Esophagus squamous epithelium (tissue), 5 donors: ENCODE measurements at places on chromosomes 16 and 17.

GRCh38 chr16:54633943-54634362 is 296.7 kb upstream of the IRX5 start:
- H3K4me3 ChIP-seq: no peak overlapping the region
- DNase-seq: no peak
- H3K27ac ChIP-seq: no peak overlapping the region
- no peaks in the 10 kb centered on the region for H3K36me3 ChIP-seq
- H3K27me3 ChIP-seq: peaks cover 8% of the 10 kb centered on the region

GRCh38 chr16:55543472-55543871 is 23.0 kb upstream of the CAPNS2 start:
- no peaks in the 10 kb centered on the region for H3K27me3 ChIP-seq
- no peaks in the 10 kb centered on the region for H3K4me1 ChIP-seq
- H3K27ac ChIP-seq: no peak overlapping the region
- no peak overlapping the region for H3K4me3 ChIP-seq
- H3K36me3 ChIP-seq: no peaks in the 10 kb centered on the region

DNA sequence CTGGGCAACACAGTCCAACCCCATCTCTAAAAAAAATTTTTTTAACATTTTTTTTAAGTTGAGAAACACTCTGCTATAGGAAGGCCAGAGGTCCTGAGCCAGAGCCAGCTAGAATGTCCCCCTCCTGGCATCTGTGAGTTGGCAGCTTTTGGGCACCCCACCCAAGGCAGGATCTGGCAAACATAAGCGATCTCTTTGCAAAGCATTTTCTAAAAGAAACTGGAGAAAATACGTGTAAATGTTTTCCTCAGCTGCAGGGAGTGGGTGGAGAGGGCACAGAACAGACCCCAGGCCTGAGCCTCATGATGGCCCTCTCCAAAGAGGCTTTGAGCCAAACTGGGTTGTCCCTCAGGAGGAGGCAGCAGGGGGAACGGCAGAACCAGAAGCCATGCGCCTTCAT is 11.7 kb downstream of the CAVIN1 start:
- no peak overlapping the region for H3K4me3 ChIP-seq
- peak overlapping the region; percentile 91 for H3K27ac ChIP-seq
- no peaks in the 10 kb centered on the region for H3K36me3 ChIP-seq
- peaks cover 48% of the 10 kb centered on the region for H3K4me1 ChIP-seq
- no peaks in the 10 kb centered on the region for H3K27me3 ChIP-seq

DNA sequence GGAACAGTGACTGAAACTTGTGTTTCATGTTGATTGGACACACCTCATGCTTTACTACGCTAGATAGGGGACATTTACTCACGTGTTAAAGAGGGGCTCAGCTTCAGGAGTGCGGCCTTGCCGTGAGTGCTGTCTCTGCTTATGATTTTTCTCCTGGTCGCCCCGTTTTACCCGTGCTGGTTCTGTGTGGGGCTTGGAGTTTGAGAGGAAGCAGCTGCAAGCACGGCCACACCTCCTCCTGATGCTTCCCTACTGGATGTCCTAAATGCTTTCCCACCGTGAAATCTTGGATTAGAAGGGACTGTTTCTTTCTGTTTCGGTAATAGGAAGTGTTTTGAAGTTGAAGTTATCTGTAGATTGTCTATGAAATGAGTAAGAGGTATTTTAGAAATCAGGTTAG is 54.0 kb upstream of the ZNF750 start:
- no peaks in the 10 kb centered on the region for H3K27me3 ChIP-seq
- H3K27ac ChIP-seq: peak overlapping the region; percentile 42
- H3K4me1 ChIP-seq: peaks cover 25% of the 10 kb centered on the region
- peaks cover 9% of the 10 kb centered on the region for H3K36me3 ChIP-seq

GRCh38 chr17:14451729-14452191 is 150.9 kb downstream of the HS3ST3B1 start:
- no peak overlapping the region for H3K4me3 ChIP-seq
- H3K36me3 ChIP-seq: no peaks in the 10 kb centered on the region
- no peak for DNase-seq
- H3K4me1 ChIP-seq: no peaks in the 10 kb centered on the region
- H3K27ac ChIP-seq: no peak overlapping the region
- H3K27me3 ChIP-seq: no peaks in the 10 kb centered on the region

DNA sequence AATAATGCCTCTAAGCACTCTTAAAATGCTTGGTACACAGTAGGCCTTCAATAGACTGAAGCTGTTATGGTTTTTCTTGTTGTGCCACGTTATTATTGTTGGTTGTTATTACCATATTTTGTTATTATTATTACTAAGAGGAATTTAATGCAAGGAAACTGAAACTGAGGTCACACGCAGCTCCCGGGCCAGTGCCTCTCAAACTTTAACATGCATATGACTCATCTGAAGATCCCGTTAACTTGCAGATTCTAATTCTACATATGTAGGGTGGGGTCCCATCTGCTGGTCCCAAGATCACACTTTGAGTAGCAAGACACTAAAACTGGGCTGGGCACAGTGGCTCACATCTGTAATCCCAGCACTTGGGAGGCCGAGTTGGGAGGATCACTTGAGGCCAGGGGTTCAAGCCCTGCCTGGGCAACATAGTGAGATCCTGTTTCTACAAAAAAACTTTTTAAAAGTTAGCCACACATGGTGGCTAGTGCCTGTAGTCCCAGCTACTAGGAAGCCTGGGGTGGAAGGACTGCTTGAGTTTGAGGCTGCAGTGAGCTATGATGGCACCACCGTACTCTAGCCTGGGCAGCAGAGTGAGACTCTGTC is 888 bp downstream of the ACSM5 start:
- no peaks in the 10 kb centered on the region for H3K36me3 ChIP-seq
- no peaks in the 10 kb centered on the region for H3K4me1 ChIP-seq
- no peak overlapping the region for H3K4me3 ChIP-seq
- H3K27ac ChIP-seq: no peak overlapping the region

DNA sequence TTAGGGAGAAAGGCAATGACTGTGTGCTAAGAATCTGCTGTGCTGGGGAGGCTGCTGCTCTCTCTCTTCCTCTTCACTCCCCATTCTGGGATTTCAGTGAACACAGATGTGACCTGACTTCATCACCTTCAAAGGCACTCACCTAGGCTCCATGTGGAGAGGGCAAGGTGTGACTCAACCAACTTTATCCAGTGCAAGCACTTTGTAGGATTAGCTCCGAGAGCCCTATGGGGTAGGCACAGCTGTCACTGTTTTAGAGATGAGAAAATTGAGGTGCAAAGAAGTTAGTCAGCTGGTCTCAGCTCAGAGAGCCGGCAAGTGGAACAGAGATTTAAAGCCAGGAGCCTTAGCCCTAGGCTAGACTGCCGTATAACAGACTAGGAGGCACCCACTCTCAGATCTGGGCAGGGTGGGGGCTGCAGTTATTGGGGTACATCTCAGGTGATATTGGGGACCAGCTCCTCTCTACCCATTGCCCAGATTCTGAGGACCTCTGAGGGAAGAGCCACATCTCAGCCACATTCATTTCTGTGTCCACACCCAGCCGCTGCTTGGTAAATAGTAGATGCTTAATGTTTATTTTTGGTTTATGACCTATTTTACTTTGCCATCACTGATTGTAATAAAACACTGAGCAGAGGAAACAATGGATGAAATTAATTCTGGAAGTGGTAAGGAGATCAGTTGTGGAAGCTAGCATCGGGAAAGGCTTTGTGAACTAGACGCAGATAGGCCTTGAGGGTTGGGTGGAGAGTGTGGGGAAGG is 138.8 kb downstream of the CCDC182 start:
- no peaks in the 10 kb centered on the region for H3K27me3 ChIP-seq
- no peak for DNase-seq
- H3K36me3 ChIP-seq: no peaks in the 10 kb centered on the region
- H3K4me1 ChIP-seq: peaks cover 68% of the 10 kb centered on the region

GRCh38 chr17:36135465-36135864 is 31.8 kb downstream of the CCL4 start:
- no peak overlapping the region for H3K4me3 ChIP-seq
- no peak overlapping the region for H3K27ac ChIP-seq
- H3K36me3 ChIP-seq: no peaks in the 10 kb centered on the region
- no peaks in the 10 kb centered on the region for H3K4me1 ChIP-seq

- no peak overlapping the region for H3K4me3 ChIP-seq
- H3K36me3 ChIP-seq: no peaks in the 10 kb centered on the region
- no peaks in the 10 kb centered on the region for H3K27me3 ChIP-seq
- DNase-seq: no peak
- H3K4me1 ChIP-seq: no peaks in the 10 kb centered on the region
Observed at GRCh38 chr17:9865586-9865985, 39.5 kb downstream of the RCVRN start.

DNA sequence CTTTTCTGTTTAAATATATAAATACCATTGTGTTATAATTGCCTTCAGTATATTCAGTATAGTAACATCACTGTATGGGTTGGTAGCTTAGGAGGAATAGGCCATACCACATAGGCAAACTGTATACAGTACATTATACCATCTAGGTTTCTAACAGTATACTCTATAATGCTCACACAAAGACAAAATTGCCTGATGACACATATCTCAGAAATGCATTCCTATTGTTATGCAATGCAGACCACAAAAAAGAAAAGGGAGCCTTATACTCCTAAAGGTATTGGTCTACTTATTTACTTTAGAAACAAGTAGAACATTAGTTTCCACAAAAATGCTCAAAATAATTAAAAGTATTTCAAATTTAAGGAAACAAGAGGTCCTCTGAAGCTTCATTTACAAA is 47.9 kb downstream of the SETD6 start:
- no peak overlapping the region for H3K27ac ChIP-seq
- H3K4me1 ChIP-seq: no peaks in the 10 kb centered on the region
- H3K27me3 ChIP-seq: no peaks in the 10 kb centered on the region
- H3K4me3 ChIP-seq: no peak overlapping the region

DNA sequence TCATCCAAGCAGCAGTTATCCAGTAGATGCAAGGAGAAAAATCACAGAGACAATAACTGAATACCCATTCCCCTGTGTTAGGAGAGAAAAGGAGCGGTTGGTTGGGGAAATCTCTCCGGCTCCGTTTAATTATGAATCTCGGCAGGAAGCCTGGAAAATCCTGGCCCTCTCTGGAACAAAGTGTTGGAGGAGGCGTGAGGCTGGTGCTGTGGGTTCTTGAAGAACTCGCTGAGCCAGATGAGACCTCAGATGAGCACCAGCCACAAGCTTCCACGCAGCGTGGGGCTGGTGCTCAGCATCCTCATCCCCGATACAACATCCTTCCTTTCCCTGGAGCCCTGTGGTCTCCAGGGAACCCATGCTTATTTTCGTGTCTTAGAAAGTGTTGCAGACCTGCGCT is 39.7 kb downstream of the CACNG4 start:
- DNase-seq: no peak
- peaks cover 46% of the 10 kb centered on the region for H3K27me3 ChIP-seq
- no peak overlapping the region for H3K27ac ChIP-seq
- no peaks in the 10 kb centered on the region for H3K4me1 ChIP-seq
- no peak overlapping the region for H3K4me3 ChIP-seq
- H3K36me3 ChIP-seq: no peaks in the 10 kb centered on the region

GRCh38 chr17:15999974-16000827 is 577 bp downstream of the TTC19 start:
- H3K27me3 ChIP-seq: no peaks in the 10 kb centered on the region
- peaks cover 51% of the 10 kb centered on the region for H3K36me3 ChIP-seq
- DNase-seq: no peak
- H3K4me1 ChIP-seq: peaks cover 12% of the 10 kb centered on the region
- peak overlapping the region; percentile 79 for H3K4me3 ChIP-seq

- no peak for DNase-seq
- H3K27me3 ChIP-seq: peaks cover 19% of the 10 kb centered on the region
- H3K36me3 ChIP-seq: no peaks in the 10 kb centered on the region
Observed at GRCh38 chr16:79298894-79299799, 301.4 kb downstream of the MAF start.

DNA sequence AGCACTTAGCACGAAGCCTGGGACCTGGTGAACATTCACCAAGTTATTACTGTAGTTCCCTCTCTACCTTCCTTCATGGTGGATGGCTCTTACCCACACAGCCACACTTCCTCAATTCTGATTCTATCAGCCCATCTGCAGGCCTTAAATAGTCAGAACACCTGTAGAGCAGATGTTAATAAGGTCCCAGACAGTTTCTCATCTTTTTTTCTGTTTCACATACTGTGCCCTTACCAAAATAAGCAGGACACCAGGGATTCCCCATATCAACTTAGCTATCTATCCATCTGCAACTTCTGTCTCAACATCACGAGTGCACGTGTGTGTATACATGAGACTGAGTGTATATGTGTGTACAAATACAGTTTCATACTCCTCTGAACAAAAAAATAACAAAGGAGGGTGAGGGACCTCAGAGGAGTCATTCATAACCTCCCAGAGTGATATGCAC is 2.8 kb downstream of the RECQL5 start:
- peaks cover 27% of the 10 kb centered on the region for H3K36me3 ChIP-seq
- H3K27me3 ChIP-seq: no peaks in the 10 kb centered on the region
- no peak overlapping the region for H3K4me3 ChIP-seq
- H3K27ac ChIP-seq: no peak overlapping the region
- H3K4me1 ChIP-seq: peaks cover 16% of the 10 kb centered on the region

- peaks cover 6% of the 10 kb centered on the region for H3K4me1 ChIP-seq
- no peak overlapping the region for H3K27ac ChIP-seq
- H3K4me3 ChIP-seq: no peak overlapping the region
- H3K36me3 ChIP-seq: no peaks in the 10 kb centered on the region
Observed at GRCh38 chr17:8788998-8789397, 10.2 kb downstream of the MFSD6L start.

DNA sequence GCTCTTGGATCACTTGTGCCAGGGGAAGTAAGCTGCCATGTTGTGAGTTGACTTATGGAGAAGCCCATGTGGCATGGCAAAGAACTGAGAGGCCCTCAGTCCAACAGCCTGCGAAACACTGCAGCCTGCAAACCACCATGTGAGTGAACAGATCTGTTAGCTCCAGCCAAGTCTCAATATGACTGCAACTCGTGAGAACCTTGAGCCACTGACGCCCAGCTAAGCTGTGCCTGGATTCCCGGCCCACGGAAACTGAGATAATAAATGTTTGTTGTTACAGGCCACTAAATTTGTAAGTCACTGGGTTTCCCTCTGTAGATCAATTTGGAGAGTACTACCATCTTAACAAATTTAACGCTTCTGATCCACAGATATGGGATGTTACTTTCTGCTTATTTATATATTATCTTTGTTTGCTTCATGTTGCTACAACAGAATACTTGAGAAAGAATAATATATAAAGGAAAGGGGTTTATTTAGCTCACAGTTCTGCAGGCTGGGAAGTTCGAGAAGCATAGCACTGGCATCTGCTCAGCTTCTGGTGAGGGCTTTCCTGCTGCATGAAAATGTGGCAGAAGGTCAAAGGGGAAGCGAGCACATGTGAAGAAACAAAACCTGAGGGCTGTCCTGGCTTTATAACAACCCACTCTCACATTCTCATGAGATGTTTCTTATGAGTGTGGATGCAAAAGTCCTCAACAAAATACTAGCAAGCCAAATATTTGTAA is 29.4 kb upstream of the ATP2A3 start:
- H3K27me3 ChIP-seq: peaks cover 4% of the 10 kb centered on the region
- H3K4me3 ChIP-seq: no peak overlapping the region

GRCh38 chr16:27355610-27356009 is 41.8 kb downstream of the IL4R start:
- H3K4me1 ChIP-seq: no peaks in the 10 kb centered on the region
- no peak overlapping the region for H3K4me3 ChIP-seq
- no peak for DNase-seq
- no peaks in the 10 kb centered on the region for H3K27me3 ChIP-seq
- peaks cover 26% of the 10 kb centered on the region for H3K36me3 ChIP-seq
